SW 1271 (cell line): ENCODE measurements at places on chromosomes 6 and 20.

DNA sequence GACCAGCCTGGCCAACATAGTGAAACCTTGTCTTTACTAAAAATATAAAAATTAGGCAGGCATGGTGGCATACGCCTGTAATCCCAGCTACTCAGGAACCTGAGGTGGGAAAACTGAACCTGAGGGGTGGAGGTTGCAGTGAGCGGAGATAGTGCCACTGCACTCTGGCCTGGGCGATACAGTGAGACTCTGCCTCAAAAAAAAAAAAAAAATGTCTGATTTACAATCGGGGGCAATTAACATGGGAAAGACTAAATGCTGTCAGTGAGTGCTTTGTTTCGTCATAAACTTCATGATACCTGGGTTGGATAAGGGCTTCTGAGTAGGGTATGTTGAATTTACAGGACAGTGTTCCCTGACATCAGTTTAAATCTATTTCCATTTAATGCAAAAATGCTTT, 8.0 kb upstream of the SH3BGRL2 start:
- DNase-seq: no peak

DNA sequence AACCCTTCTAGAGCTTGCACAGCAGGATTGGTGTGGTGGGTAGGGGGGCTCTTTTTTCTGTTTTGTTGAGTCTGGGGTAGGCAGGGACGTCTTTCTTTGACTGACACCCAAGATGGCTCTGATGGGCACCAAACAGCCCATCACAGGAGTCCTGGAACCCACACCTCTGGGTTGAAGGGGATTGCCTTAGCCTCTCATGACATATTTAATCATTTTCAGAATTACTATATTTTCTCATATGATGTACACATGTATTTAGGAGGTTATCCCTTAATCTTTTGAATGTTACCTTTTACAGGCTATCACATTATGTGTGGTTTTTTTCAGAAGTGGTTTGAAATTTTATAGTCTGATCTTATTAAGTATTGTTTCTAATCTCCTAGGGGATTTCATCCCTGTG, 64.6 kb downstream of the RPP40 start:
- DNase-seq: no peak

- DNase-seq: no peak
These were observed 132.8 kb downstream of the PFDN4 start for GRCh38 chr20:54340667-54341081.

- DNase-seq: no peak
These were observed 114.0 kb downstream of the PDSS2 start for GRCh38 chr6:107345393-107345792.

DNA sequence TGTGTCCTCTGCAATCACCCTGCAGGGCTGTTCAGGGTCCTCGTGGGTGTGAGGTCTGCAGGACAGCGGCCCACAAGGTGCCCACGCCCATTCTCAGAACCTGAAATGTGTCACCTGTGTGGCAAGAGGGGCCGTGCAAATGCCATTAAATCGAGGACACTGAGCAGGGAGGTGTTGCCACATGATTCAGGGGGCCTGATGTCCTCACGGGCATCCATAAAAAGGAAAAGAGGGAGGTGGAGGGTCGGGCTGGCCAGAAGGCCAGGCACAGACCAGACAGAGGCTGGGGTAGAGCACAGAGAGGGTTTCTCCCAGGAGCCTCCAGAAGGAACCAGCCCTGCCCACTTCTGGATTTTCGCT, 239.6 kb downstream of the ERMARD start:
- no peak for DNase-seq

DNA sequence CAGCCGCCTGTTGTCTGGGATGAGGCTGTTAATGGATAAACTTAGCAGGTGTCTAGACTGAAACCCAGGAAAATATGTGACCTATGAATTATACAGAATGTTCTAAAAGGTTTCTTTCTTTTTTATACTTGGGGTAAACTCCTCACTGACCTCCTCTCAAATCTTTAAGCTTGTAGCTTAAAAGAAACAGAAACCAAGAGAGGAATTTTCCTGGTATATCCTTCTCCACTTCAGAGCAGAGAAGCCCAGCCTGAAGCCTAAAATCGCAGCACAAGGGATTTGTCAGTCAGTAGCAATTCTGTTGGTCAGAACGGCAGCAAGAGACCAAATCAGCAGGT, 99.4 kb upstream of the RIPOR2 start:
- DNase-seq: no peak

DNA sequence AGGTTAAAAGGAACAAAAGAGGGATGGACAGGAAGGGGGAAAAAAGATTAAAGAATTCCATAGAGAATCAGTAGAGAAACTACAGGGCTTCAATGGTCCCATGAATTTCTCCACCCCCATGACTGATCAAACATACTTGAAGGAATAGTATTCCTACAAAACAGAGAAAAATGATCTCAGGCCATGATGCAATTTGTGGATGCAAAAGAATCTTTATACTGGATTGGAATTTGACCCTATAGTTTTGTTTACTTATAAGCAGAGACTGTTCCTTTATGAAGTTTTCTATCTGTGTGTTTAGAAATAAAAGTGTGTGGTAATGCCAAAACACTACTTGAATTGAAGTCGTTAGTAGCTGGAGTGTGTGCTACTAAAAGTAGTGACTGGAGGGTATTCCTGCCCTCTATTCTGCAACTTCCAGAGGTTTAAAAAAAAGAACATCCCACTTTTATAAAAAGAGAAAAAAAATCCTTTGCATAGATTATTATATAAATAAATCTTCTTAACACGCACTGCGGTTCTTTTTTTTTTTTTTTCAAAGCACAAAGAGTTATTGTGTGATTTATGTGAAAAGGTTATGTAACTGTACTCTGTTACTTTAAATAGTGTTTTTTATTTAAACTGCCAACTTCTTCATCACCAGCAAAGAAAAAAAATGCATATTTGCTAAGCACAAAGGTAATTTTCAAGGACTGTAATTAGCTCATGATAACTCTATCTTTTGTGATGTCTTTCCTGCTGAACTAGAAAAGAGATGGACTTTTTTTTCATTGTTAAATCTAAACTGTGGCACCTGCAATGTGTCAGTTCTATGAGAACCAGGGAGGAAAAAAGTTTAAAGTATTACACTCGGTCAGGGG, 214.5 kb upstream of the CITED2 start:
- DNase-seq: no peak

GRCh38 chr6:43915986-43916923, 146.2 kb downstream of the VEGFA start:
- no peak for DNase-seq

- DNase-seq: no peak
These were observed 13.5 kb upstream of the BMP5 start for GRCh38 chr6:55888917-55889316.

GRCh38 chr6:54307439-54307910, 766 bp upstream of the TINAG start:
- DNase-seq: no peak

- DNase-seq: no peak
These were observed 372.7 kb upstream of the SULF2 start for GRCh38 chr20:48158014-48158413.

GRCh38 chr6:136873748-136874147, 48.4 kb upstream of the SLC35D3 start:
- DNase-seq: no peak

DNA sequence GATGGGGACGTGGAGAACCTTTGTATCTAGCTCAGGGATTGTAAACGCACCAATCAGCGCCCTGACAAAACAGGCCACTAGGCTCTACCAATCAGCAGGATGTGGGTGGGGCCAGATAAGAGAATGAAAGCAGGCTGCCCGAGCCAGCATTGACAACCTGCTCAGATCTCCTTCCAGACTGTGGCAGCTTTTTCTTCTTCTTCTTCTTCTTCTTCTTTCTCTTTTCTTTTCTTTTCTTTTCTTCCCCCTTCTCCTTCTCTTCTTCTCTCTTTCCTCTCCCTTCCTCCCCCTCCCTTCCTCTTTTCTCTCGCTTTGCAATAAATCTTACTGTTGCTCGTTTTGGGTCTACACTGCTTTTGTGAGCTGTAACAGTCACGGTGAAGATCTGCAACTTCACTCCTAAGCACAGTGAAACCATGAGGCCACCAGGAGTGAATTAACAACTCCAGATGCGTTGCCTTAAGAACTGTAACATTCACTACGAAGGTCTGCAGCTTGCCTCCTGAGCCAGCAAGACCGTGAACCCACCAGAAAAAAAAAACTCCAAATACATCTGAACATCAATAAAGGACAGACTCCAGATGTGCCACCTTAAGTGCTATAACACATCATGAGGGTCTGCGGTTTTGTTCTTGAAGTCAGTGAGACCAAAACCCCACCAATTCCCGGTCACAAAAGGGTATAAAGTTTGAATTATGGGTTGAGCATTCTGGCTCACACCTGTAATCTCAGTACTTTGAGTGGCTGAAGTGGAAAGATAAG, 19.6 kb upstream of the SERPINB1 start:
- no peak for DNase-seq

DNA sequence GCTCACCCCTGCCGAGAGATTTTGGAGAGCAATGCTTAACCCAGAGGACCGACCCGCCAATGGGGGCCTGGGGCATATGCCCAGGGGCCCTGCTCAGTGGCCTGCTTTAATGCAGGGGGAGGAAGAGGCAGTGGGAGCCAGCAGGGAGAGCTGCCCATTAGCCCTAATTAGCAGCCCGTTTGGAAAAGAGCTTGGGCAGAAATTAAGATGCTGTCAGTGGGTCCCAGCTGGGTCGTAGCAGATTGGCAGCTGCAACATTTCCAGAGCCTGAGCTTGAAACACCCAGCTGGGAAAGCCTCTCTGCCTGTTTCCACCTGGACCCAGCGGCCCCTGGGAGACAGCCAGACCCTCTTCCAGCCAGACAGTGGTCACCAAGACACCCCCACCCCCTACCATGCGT, 39.5 kb downstream of the CD40 start:
- no peak for DNase-seq

GRCh38 chr6:11493974-11494373, 43.6 kb upstream of the TMEM170B start:
- no peak for DNase-seq

- DNase-seq: no peak
These were observed 76.6 kb upstream of the QKI start for GRCh38 chr6:163337958-163338357.

- no peak for DNase-seq
These were observed 13.3 kb upstream of the SGK1 start for GRCh38 chr6:134331256-134331655.

GRCh38 chr20:49557449-49557848, 10.5 kb downstream of the PTGIS start:
- DNase-seq: no peak

- no peak for DNase-seq
These were observed 700.9 kb downstream of the COL12A1 start for GRCh38 chr6:74504941-74505340.

- DNase-seq: no peak
These were observed 11.2 kb downstream of the LYRM4 start for GRCh38 chr6:5249451-5250122.

GRCh38 chr20:24957326-24958016, 8.4 kb downstream of the CST7 start:
- no peak for DNase-seq

DNA sequence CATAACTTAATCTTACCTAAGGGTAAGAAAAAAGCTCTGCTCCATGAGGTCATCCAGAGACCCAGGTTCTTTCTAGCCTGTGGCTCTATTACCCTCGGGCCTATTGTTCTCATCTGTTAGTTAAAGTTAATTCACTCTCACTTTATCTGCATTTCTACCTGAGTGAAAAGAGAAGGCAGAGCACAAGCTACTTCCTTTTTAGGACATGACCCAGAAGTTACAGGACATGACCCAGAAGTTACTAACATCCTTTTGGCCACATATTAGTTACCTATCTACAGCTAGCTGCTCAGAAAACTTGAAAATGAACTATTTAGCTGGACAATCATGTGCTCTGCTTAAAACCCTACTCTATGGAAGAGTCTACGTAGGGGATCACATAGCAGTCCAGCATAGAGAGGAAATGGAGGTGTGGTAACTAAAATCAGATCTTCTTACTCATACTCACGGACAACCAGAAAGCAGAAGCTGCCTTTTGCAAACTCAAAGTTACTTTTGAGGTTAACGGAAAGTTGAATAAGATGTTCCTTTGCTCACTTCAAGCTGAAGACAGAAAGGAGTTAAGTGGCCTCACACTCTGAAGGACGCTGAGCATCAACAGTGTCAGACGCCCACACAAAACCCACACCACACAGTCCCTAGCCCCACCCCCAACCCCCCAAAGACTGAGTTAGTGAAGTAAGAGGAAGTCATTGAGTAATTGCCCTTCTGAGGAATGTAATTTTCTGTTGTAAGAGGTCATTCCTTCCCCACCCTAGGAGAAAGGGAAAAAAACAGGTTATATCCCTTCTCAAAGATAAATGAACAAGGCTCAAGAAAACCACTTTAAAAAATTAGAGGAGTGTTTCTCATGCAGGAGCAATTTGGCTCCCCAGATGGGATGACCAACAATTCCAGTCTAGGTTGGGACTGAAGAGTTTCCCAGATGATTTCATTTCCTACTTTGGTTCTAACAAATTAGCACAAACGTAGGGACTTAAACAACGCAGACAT, 45.9 kb upstream of the TAB2 start:
- no peak for DNase-seq

GRCh38 chr6:44567406-44567805, 179.9 kb downstream of the CDC5L start:
- no peak for DNase-seq

- DNase-seq: no peak
These were observed 377.1 kb downstream of the FOXA2 start for GRCh38 chr20:22207280-22207679.

- DNase-seq: no peak
These were observed 420.1 kb downstream of the GJA1 start for GRCh38 chr6:121855521-121855920.

DNA sequence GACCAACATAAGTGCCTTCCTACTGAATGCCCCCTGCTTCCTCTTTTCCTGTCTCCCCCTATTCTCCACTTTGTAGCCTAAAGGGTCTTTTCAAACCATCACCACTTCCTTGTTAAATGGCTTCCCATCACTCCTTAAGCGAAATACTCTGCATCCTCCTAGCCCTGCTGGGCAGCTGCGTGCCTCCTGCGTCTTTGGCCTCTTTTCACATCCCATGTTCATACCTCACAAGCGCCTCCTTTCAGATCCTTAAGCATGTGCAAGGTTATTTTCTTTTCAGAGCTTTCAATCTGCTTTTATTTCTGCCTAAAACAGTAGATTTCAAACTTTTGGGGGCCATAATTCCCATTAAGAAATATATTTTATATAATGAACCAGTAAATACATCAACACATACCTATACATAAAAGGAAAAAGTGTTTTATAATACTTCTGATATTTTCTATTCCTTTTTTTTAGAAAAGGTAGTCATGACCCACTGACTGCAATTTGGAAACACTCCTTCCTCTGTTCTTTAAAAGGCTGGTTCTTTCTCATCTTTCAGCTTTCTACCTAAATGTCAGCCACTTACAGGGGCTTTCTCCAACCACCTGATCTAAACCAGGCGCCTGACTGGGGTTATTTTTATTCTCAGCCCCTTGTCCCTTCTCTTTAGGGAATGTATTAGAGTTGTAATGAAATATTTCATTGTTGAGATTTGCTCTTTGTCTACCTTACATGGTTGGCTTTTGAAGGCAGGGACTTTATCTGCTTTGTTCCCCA, 84.1 kb downstream of the PRDM1 start:
- DNase-seq: no peak
